ENCODE measurements at places on chromosomes 3 and 15.
A peak's percentile ranks its signal among the peaks of the same experiment; 100 is the strongest.

DNA sequence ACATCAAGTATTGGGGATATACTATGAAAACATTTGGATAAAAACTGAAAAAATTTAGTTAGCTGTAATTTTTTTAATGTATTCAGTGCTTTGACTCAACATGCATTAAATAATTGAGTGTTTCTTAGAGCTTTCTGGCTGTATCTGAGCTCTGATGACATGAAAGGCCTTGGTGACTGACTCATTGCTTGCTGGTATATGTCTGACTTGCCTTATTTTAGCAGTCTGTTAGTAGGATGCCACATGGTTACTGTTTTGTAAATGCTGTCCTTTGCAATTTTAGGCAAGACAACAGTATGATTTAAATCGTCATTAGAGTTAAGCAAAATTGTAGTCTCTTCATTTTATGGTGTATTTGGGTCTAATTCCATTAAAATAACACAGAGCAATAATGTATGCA, 199.2 kb downstream of the GHSR start:
- no peak for DNase-seq

- no peak for DNase-seq
These were observed 22.7 kb downstream of the MGLL start for GRCh38 chr3:127799476-127800222.

GRCh38 chr3:32597656-32598055, 27.0 kb upstream of the DYNC1LI1 start:
- DNase-seq, result no peak

DNA sequence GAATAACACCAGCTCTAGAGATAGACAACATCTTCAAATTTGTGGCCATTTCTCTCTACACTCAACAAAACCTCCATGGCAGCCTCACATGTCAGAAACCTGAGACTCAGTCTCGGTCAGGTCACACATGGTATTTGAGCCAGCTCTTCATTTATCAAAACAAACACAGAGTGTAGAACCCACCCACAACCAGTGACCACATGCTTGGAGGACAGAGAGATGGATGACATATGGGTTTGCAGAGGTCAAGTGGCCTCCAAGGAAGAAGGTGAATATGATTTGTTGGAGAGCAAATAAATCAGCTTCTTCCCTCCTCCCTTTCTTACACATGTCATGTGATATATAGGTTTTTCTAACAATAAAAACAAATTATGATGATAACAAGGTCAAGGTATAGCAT, 278.1 kb upstream of the LRTM1 start:
- DNase-seq, result no peak

DNA sequence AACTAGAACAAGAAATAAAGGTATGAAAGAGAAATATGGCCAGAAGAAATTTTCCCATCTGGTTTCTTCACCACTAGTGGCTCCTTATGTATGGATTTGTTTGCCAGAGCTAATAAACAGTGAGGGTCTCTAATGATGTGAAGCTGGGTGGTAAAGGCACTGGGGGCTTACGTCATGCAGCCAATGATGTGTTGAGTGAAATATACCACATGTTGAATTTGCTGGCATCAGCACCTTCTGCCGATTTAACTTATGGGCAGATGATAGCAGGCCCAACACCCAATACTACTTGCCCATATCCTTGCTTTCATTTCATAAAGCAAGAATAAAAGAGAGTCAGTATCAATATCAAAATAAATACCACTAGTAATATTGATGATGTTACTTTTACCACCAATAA, 133.0 kb downstream of the THRB start:
- no peak for DNase-seq

- no peak for DNase-seq
These were observed 25.9 kb downstream of the ETFA start for GRCh38 chr15:76285241-76285825.

GRCh38 chr3:66362541-66362941, 138.3 kb downstream of the LRIG1 start:
- no peak for DNase-seq

GRCh38 chr3:167032267-167032876, 347.7 kb downstream of the ZBBX start:
- no peak for DNase-seq

DNA sequence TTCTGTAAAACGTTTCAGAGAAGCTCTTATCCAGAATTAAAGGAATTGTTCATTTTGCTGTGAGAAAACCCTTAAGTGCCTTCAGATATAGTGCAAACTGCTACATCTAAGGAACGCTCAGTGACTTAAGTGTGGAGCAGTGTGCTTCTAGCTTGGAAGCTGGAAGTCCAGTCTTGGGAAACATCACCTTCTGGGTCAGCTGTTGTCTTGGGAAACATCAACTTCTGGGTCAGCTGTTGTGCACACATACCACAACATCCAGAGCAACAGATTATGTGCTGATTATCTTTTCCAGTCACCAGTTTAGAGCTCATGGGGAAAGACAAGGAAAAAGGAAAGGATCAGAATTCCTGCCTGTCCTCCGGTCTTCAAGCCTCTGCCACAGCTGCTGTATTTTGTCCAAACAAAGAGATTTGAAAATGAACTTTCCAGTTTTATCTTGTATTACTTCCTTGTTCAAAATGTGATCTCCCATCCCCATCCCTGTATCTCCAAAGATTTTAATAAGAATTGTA, 713.6 kb downstream of the NSUN3 start:
- DNase-seq, result no peak

GRCh38 chr3:184538666-184539431, 22.7 kb upstream of the EPHB3 start:
- DNase-seq, result peak; percentile 44

DNA sequence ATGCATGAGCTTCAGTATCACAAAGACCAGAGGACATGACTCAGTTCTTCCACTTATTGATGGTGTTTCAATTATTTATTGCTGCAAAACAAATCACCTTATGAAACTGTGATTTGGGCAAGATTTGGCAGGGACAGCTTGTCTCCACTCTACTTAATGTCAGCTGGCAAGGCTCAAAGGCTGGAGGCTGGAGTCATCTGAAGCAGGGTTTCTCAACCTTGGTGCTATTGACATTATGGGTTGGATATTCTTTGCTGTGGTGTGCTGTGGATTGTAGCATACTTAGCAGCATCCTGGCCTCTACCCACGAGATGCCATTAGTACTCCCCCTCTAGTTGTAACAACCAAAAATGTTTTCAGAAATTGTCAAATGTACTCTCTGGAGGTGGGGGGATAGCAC, 138.8 kb upstream of the PEX5L start:
- DNase-seq, result no peak

- DNase-seq, result no peak
These were observed 265.6 kb upstream of the UBE2E2 start for GRCh38 chr3:22937536-22937935.

DNA sequence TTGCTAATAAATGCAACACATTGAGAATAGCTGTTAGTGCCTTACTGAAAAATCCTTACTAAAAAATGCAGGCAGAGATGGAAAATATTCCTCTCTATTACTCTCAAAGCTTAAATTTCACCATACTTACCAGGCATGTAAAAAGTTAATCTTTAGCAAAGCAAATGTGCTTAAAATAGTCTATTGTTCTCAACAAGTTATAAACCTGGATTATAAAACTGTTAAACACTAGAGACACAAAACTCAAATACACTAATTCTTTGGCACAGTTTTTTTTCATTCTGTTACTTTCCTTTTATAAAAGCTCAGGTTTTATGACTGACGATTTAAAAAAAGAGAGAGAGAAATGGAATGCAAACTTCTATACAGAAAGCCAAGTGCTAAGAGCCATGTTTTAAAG, 119.8 kb downstream of the THRB start:
- no peak for DNase-seq

- DNase-seq, result no peak
These were observed 2.4 kb upstream of the NCEH1 start for GRCh38 chr3:172713316-172713715.

- peak; percentile 54 for DNase-seq
These were observed 605 bp downstream of the DCUN1D1 start for GRCh38 chr3:182979674-182980191.

- no peak for DNase-seq
These were observed 145.8 kb downstream of the CBLB start for GRCh38 chr3:105722943-105723556.

DNA sequence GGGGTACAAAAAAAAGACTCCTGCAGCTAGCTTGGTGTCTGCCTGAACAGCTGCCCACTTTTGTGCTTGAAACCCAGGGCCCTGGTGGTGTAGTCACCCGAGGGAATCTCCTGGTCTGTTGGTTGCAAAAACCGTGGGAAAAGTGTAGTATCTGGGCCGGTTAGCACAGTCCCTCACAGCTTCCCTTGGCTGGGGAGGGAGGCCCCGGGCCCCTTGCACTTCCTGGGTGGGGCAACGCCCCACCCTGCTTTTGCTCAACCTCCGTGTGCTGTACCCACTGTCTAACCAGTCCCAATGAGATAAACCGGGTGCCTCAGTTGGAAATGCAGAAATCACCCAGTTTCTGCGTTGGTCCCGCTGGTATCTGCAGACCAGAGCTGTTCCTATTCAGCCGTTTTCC, 211.7 kb upstream of the ZPLD1 start:
- DNase-seq, result no peak

GRCh38 chr15:80036071-80036470, 23.4 kb upstream of the ZFAND6 start:
- no peak for DNase-seq

GRCh38 chr15:72406936-72407335, 8.8 kb downstream of the TMEM202 start:
- DNase-seq, result no peak

- DNase-seq, result no peak
These were observed 479.4 kb downstream of the RBMS3 start for GRCh38 chr3:29760226-29760685.

All from right atrium auricular region (tissue), 2 donors.